HuH-7 (cell line): ENCODE measurements at places on chromosomes 7 and 10.

DNA sequence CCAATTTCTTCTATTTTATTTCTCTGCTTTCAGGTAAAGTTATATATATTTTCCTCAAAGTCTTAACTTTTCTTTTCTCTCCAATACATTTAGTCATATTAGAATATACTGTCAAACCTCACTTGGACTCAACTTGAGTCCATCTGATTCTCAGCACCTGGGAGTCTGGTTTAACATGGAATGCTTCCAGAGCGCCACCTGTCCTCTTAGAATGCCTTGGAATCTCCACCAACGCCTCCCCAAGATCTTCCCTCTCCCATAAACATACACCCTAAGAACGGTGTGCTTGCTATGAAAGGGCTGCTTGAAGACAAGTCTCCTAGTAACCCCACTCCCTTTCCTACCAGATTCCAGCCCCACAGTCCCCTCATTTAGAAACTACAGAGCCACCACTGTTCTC lies 229.1 kb upstream of the MKLN1 start:
- no peak for DNase-seq

GRCh38 chr10:105952153-105952552 lies 1212.4 kb downstream of the SORCS1 start:
- DNase-seq = no peak

GRCh38 chr10:77983384-77984341 lies 45.7 kb downstream of the POLR3A start:
- DNase-seq = no peak

DNA sequence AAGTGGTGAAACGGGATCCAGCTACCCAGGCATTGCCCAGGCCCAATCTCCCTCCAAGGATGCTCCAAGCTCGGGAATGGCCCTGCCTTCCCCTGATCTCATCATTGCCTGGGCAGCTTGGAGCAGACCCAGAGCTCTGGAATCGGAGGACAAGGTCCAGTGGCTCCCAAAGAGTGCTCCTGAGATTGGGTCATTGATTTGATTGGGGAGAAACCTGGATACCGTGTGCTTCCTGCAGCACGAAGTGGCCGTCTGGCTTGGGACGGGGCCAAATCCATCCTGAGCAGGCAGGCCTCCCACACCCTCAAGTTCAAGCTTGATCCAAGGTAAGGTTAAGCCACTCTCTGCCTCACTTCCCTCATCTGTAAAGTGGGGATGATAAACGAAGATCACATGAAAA lies 69.9 kb downstream of the OAT start:
- no peak for DNase-seq

DNA sequence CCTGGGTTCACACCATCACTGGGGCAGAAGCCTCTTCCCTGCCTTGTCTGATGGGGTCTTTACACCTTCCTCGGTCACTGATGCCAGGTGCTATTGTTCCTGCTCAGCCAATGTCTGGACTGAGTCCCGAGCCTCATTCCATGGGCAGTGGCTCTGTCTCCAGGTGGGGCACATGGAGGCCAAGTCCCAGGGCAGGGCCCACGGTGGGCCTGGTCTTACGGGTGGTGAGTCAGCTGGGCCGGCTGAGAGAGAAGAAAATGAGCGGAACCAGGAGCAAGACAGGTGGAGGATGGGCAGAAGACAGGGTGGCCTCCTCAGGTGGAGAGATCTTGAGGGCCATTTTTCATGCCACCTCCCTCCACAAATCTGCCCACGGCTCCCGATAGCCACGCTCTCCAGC lies 131.7 kb upstream of the FAM20C start:
- DNase-seq = no peak

DNA sequence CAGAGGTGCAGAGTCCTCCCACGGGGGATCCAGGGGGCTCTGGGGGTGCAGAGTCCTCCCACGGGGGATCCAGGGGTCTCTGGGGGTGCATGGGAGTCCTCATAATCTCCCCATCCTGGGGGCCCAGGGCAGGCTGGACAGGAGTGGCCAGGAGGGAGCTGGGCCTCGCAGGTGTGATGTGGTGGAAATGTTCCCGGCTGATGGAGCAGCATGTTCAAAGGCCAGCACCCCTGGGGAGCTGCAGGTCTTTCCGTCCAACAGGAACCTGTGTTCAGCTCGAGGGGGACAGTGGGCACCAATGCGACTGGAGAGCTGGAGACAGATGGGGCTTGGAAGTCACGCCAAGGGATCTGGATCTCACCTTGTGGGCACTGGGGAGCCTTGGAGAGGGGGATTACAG lies 38.5 kb upstream of the PSMG3 start:
- no peak for DNase-seq

DNA sequence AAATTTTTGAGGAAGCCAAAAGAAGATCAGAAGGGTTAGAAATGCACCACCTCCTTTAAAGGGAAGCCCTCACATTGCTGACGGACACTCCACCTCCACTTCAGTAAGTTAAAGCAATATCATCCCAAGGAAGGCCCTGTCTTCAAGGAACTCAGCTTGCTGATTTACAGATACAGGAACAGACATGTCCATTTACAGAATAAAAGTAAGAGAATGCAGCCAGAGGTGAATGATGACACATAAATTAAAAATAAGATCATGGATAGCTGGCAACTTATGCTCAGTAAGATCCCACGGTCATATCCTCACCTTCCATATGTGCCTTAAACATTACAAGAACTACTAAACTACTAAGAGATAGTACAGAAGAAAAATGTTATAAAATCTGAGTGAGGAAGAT lies 20.4 kb downstream of the GRB10 start:
- DNase-seq = no peak
